NCI-H1436 treated with DMSO at 0.1 percent for 48 hours (cell line): ENCODE measurements at places on chromosomes 4 and X.

GRCh38 chr4:38469410-38469809 is 194.6 kb upstream of the KLF3 start:
- DNase-seq: no peak

GRCh38 chrX:39953879-39954278 is 143.9 kb downstream of the BCOR start:
- DNase-seq: no peak

DNA sequence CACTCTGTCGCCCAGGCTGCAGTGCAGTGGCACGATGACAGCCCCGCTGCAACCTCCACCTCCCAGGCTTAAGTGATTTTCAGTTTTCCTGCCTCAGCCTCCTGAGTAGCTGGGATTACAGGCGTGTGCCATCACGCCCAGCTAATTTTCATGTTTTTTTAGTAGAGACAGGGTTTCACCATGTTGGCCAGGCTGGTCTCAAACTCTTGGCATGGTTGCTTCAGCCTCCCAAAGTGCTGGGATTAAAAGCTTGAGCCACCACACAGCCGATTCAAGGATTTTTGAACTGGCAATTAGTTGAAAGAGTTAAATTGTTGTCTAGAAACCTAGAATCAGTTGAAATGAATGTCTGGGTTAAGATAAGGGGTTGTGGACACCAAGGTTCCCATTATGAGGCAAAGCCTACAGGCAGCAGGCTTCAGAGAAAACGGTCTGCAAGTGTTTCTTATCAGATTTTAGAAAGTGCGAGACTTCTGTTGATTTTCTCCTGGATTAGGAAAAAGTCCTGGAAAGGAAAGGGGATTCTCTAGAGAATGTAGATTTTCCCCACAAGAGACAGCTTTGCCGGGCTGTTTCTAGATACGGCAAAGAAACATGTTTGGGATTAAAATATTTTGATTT is 8.3 kb upstream of the CCNI start:
- DNase-seq: no peak

DNA sequence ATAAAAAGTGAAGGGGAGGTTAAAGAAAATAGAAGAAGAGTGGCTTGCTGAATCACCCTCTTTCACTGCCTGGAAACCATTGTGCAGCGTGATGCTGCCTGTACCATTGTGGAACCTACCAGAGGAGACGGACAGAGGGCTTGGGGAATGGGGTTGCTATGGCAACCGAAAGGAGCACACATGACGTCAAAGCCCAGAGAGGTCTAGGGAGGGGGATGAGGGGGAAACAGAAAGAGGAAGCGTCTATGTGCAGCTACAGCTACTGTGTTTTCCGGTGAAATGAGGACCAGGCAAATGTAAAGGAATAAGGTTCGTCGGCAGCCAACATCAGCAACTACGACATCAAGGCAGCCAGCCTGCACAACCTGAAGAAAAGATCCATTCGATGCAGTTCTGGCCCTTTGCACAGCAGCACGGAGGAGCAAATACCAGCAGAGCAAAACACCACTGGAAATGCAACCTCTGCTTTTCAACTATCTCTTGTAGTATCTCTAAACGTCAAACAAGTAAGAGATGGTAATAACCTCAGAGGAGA is at the start of gene MAPK10:
MAPK10 (minus strand) TSS at position 110 of the 535 bp plus-strand sequence.
- peak; percentile 87 for DNase-seq

DNA sequence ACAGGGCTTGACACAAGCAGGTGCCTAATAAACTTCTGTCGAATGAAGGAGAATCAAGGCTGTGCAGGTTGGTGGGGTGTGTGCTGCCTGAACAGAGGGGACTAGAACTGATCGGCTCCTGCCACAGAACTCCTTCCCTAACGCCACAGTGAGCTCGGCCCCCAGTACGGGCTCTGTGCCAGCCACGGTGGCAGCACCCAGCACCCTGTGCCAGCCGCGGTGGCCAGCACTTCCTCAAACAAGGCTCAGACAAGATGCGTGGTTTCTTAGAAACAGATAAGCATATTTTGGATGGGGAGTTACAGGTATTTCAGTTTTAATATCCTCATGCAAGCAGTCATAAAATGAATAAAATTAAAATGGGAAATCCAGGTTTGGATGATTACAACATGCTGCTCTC is 26.0 kb upstream of the C4orf50 start:
- no peak for DNase-seq
